ENCODE measurements at places on chromosomes 6 and 20.
A peak's percentile ranks its signal among the peaks of the same experiment; 100 is the strongest.

GRCh38 chr6:42274898-42275297 lies 57.2 kb upstream of the MRPS10 start:
- DNase-seq: no peak

GRCh38 chr6:163444077-163444476 lies 29.6 kb downstream of the QKI start:
- no peak for DNase-seq

- DNase-seq: peak; percentile 26
Observed at GRCh38 chr6:99353126-99353525, 3.7 kb upstream of the FAXC start.

DNA sequence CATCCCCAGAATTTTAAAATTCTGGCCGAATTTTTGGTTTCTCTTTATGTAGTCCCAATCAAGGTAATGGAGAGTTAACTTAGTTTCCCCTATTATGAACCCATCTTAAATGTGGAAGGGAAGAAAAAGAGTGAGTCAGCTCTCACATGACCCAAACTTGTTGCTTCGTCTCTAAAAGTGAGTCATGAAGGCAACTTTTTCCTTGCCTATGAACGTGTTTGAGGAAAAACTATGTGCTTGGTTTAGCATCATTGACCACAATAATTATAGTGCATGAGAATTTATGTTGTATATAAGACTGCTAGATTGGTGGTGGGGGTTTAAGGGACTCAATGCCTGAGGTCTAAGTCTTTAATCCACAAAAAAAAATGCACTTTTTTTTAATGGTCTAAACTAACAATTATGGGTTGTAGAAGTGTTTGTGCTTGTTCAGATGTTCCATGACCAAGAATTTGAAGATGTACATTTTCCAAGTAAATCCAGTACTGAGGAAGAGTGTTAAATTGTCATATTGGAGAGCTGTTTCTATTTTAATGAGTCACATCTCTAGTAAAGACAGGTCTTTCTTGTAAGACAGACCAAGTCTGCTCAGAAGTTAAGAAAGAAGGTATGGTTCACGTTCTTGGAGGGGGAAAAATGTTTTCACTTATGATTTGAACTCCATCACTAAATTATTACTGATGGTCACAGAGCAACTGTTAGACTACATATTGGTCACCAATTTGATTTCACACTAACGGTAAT lies 409.9 kb upstream of the MARCKS start:
- DNase-seq: no peak

DNA sequence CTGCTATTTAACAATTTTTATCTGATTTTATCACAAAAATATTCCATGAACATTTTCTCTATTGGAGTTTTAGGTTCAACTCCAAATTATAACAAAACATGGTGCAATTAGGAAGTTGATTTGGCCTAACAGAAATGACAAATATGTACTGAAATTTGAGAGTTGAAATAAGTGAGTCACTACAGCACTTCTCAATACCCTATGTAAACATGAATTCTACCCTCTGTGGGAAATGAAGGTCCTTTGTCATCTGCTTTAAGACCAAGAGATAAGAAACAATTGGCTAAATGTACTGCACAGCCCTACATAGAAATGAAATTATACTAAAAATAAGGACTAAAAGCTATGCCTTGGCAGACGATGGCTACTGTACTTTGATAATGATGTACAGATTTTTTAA lies 86.2 kb upstream of the BEND6 start:
- no peak for DNase-seq

- DNase-seq: no peak
Observed at GRCh38 chr6:114733596-114733995, 390.8 kb upstream of the HS3ST5 start.

GRCh38 chr6:116012951-116013350 lies 47.7 kb downstream of the FRK start:
- DNase-seq: no peak

- no peak for DNase-seq
Observed at GRCh38 chr6:122984393-122984792, 11.6 kb upstream of the CLVS2 start.

- no peak for DNase-seq
Observed at GRCh38 chr6:157194643-157195042, 128.7 kb downstream of the TMEM242 start.

DNA sequence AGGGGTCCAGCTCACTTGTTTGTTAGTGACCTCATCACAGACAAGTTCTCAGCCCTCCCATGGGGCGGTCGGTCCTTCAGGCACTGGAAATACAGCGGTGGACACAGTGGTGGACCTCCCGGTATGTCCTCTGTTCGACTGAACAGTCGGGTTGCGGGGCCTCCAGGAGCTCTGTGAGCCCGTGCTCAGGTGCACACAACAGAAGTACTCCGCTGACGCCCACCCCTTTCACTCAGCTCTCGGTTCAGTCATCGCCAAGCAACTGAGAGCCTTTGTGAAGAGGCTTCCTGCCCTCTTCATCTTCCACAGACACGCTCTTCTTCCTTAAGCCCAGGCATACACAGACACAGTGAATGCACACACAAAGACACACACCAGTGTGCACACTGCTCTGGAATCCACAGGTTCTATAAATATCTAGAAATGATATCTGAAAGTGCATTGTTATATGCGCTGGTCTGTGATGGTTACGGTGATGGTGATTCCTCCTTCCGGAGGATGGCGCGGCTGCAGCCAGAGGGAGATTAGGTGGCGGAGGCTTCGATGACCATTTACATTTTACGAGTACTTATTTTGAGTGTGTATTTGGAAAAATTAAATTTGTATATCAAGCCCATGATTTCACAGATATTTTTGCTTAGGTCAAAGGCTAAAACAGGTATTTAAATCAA lies 46.8 kb upstream of the BHLHE23 start:
- no peak for DNase-seq

GRCh38 chr6:45969026-45969425 lies 46.6 kb downstream of the CLIC5 start:
- DNase-seq: no peak

DNA sequence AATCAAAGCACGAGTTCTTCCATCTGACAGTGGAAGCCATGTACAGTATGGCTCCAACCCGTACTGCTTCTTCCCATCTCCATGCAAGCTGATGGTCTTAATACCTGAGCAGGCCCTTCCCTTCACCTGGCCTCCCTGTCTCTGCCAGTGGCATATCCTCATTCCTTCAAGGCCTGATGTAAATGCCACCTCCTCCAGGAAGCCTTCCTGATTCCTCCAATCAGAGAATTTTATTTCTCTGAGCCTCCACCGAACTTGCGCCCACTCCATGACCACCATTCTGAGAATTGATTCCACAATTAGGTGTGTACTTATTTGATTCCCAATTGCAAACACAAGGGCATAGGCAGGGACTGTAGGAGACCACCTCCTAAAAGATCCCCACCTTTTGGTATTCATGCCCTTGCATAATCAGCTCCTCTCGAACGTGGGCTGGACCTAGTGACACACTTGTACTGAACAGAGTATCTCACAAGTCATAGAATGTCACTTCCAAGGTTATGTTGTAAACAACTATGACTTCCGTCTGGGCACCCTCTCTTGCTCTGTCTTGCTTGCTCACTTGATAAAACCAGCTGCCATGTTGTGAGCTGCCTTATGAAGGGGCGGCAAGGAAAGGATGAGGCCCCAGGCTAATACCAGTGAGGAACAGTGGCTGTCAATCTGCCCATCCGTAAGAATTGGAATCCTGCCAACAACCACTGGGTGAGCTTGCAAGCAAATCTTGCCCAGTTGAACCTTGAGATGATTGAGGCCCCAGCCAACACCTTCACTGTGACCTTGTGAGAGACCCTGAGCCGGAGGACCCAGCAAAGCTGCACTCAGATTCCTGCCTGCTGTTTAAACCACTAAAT lies 38.8 kb downstream of the CPNE5 start:
- DNase-seq: no peak

Data from hematopoietic multipotent progenitor cell (in vitro differentiated cells).